GM06990 (cell line): ENCODE measurements at places on chromosomes 5 and 9.

DNA sequence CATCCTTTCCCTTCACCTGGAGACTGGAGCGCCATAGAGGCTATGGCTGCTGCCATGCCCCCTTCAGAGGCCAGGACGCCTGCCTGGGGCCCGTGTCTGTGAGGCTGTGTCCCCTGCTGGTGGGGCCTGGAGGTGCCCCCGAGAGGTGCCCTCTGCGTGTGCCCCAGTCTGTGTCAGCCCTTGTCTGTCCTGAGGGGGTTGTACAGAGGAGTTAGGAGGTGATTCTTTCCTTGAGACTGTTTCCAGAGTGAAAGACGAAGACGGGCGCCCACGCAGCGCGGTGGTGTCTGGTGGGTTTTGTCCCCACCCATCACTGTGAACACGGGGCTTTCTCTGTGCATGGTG, 24.6 kb downstream of the TRAF2 start:
- no peak for DNase-seq

GRCh38 chr5:115180165-115180709, 10.5 kb upstream of the TRIM36 start:
- DNase-seq: peak; percentile 37

- peak; percentile 34 for DNase-seq
These were observed 20.5 kb downstream of the ERAP2 start for GRCh38 chr5:96896806-96897205.

DNA sequence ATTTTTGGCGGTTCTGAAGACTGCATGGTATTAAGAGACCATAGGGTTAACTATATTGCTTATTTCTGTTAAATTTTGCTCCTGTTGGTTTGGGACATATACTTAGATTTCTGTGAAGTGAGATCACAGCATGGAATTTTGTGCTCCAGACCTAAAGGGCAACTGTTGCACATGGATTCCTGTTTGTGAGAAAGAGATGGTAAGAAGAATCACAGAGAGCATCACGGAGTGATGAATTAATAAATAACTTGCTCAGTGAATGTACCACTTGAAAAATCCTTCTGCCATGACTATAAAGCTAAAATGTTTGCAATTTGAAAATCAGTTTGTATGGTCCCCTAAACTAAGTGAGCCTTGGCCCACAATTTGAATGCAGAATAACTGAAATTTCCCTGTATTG, 4.5 kb downstream of the PSAT1 start:
- DNase-seq: no peak

- no peak for DNase-seq
These were observed 20.8 kb downstream of the KYAT1 start for GRCh38 chr9:128860937-128861336.

GRCh38 chr5:31825518-31826068, 186.7 kb downstream of the PDZD2 start:
- peak; percentile 4 for DNase-seq

GRCh38 chr5:2758632-2759031, 7.2 kb upstream of the IRX2 start:
- DNase-seq: no peak

DNA sequence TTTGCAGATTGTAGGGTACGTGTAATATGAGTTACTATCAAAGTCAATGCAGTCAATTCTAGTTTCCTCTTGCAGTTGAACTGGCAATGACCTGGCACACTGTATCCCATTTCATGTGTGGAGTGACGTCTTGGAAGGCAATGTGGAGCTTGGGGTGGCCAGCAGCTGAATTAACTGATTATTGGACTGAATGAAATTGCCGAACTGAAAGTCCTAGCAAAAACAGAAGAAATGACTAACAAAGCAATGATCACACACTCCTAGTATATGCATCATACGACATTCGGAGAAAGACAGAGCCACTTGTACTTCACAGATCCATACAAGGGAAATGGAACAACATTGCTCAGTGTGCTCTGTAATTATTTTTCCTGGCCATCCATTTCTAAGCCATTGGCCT, 259.1 kb upstream of the DAPK1 start:
- DNase-seq: no peak

GRCh38 chr5:135007749-135008363, 26.2 kb downstream of the PITX1 start:
- DNase-seq: no peak

- DNase-seq: no peak
These were observed 219.9 kb upstream of the IRX1 start for GRCh38 chr5:3375586-3376311.

DNA sequence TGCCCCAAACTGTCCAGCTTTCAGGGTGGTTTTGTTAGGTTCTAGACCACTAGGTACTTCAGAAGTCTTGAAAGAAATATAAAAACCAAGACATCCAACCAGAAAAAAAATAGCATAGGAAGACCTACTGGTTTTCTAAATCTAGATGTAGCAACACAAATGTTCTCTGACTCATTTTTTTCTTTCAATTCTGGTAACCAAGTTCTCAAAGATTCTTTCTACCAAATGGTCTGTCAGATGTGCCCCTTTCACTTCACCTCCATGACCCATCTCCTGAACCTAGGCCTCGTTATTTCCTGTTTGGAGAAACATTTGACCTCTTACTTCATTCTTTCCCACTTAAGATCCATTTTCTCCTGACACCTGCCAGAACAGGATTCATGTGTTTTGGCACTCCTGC, 355.3 kb downstream of the KIAA0825 start:
- no peak for DNase-seq

- no peak for DNase-seq
These were observed 175.4 kb upstream of the ACTBL2 start for GRCh38 chr5:57658018-57658417.

- no peak for DNase-seq
These were observed 566 bp upstream of the ALDH7A1 start for GRCh38 chr5:126595486-126596083.

GRCh38 chr9:119453980-119454379, 84.7 kb upstream of the BRINP1 start:
- no peak for DNase-seq

GRCh38 chr9:123318961-123319421, 37.0 kb upstream of the CRB2 start:
- no peak for DNase-seq

- no peak for DNase-seq
These were observed 145.8 kb downstream of the BARX1 start for GRCh38 chr9:93809204-93809940.

DNA sequence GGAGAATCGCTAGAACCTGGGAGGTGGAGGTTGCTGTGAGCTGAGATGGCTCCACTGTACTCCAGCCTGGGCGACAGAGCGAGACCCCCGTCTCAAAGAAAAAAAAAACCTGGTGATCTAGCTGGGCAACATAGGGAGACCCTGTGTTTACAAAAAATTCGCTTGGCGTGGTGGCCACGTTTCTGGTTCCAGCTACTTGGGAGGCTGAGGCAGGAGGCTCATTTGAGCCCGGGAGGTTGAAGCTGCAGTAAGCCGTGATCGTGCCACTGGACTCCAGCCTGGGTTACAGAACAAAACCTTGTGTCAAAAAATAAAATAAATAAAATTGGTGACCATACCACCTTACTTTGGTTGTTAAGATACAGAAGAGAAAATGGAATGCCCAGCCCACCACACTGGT, 1.8 kb upstream of the HNRNPAB start:
- DNase-seq: no peak

DNA sequence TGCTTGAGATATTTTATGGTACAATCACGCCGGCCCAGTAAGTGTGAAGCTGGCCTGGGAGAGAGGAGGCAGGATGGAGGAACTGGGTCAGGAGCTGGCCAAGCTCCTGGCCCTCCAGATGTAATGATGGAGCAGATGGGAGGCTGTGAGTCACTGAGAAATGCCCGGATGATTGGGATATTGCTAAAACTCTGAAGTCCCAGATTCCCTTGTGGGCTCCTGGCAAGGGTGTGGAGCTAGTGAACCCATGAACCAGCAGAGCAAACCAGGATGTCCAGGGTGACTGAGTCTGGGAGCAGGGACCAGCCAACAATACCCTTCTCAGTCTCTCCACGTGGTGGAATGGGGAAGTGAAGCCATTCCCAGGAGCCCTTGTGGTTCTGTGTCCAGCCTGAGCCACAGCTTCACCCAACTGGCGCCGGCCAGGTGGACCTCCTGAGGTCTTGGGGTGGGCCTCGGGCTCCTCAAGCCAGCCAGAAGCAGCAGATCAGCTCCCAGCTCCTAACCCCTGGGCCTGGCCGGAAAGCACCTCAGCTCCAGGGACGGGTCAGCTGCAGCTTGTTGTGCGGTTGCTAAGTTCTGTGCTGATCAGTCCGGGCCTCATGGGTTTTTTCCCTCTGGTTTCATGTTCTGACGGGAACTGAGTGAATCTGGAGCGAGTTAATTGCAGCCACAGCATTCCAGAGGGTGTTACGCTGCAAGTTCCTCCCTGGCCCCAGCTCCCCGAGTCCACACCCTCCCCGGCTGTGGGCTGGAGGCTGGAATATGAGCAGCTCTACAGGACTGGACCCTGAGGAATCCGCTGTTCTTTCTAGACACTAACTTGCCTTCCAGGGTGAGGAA, 37.6 kb downstream of the DUSP1 start:
- DNase-seq: no peak

- no peak for DNase-seq
These were observed 103.7 kb downstream of the ARHGAP26 start for GRCh38 chr5:142873831-142874230.

DNA sequence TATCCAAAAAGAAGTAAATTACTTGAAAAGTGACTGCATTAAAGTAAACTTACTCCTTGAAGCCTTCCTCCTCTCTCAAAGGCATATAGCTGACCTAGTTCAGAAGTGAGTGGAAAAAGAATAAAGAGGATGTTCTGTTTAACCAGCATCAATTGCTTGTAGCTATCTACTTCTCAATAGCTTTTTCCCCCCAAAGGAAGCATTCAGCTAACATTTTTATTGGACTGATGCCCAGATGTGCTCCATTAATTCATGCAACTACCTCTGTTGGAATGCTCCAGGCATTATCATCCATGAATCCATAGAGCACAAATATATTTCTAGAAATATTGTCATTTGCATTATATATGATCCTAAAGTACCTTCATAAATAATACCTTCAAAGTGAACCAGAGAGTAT, 132.8 kb downstream of the RASEF start:
- DNase-seq: no peak

- DNase-seq: no peak
These were observed 215.2 kb downstream of the COMMD10 start for GRCh38 chr5:116299746-116300640.

DNA sequence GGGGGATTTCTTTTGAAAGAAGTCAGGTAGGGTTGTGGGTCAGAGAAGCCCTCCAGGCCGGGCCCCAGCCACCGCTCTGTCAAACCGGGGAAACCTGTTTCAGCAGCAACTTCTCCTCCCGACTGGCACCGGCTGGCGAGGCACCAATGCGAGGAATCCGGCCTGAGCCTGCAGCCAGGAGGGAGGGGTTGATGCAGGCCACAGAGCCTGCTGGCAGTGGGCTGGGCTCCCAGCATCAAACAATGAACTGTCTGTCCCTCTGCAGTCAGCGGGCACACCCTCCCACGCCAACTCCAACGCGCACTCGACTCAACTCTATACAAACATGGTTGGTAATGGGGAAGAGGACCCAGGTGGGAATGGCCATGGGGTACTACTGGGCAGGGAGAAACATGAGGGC, 12.1 kb downstream of the PCDH1 start:
- DNase-seq: no peak

DNA sequence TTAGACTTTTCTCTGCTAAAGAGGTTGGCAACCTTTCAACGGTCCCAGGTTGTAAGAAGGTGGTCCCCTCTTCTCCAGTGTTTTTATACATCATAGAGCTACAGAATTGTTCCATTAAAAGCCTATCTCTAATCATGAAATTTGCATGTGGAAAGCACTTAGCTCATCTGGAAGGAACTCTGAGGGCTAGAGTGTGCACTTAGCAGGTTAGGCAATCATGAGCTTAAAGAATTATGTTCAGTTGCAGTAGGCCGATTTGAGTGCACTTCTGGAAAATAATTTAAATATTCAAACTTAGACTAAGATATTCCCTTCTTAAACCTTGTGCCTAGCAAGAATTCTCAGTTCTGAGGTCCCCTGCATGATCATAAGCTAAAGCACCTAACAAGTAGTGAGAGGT, 468.7 kb downstream of the SPATA31D1 start:
- no peak for DNase-seq

DNA sequence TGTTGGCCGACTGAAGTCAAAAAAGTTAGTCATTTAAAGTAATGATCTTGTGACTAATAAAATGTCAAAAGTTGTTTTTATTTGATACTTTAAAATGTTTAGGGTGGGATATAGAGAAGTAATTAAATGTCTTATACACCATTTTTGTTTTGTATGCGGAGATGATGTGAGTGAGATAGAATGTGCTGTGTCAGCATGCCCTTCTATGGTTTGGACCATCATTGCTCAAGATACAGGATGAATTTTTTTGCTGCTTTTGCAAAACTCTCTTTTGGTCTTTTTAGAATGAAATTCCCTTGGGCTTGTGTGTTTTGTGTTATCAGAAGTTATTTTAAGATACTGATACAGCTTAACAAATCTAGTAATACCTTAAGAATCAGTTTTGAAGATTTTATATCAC, 12.5 kb downstream of the SRFBP1 start:
- no peak for DNase-seq

- DNase-seq: peak; percentile 5
These were observed 61.8 kb downstream of the C9 start for GRCh38 chr5:39302472-39302871.

GRCh38 chr9:132679946-132680625, 9.8 kb downstream of the GTF3C4 start:
- DNase-seq: no peak

GRCh38 chr5:147170603-147171002, 64.2 kb upstream of the STK32A start:
- DNase-seq: peak; percentile 5

GRCh38 chr9:14722391-14723035, at the start of gene CER1:
Gene CER1 (minus strand): TSS chr9:14722733. CDS start chr9:14722672, 61 bp downstream.
- no peak for DNase-seq

GRCh38 chr9:87494970-87495471, 2.6 kb upstream of the DAPK1 start:
- DNase-seq: no peak

- DNase-seq: no peak
These were observed 232.5 kb downstream of the SPATA31A1 start for GRCh38 chr9:39587844-39588499.

DNA sequence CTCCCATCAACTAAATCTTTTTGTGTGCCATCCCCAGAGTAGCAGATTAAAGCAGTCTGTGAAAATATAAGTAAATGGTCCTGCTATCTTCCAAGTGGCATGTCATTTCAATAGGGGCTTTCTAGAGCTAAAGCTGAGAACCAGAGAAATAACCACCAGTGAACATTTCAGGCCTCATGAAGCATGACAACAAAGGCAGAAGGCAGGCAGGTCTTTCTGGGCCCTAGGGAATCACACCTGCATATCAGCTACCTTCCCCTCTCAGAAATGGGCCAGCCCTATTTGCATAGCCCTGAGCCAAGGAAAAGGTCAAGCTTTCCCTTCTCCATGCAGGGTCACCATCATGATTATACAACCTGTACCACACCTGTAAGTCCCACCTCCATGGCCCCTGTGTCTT, 205.3 kb downstream of the DEPDC1B start:
- DNase-seq: peak; percentile 43

DNA sequence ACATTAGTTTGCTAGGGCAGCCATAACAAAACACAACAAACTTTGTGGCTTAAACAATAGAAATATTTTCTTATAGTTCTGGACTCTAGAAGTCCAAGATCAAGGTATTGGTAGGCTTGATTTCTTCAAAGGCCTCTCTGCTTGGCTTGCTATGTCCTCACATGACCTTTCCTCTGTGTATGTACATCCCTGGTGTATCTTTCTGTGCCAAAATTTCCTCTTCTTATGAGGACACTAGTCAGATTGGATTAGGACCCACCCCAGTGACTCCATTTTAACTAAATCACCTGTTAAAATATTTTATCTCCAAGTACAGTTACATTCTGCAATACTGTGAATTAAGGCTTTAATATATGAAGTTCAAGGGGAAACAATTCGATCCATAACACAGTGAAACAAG, 168.9 kb upstream of the CCNH start:
- DNase-seq: no peak

- no peak for DNase-seq
These were observed 14.5 kb downstream of the SLC36A2 start for GRCh38 chr5:151332857-151333256.
